ENCODE measurements at places on chromosomes 6 and 20.

DNA sequence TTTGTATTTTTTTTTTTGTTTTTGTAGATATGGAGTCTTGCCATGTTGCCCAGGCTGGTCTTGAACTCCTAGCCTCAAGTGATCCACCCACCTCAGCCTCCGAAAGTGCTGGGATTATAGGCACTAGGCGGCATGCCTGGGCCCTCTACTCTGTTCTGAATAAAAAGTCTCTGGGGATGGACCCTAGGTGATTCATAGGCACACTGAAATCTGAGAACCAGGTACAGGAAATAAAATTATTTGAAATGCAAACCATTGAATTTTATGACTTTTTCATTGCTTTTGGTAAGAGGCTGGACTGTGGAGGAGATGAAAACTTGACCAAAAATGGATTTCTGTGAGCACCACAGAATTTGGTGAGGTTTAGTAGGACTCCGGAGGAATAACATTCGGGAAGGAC lies 117.5 kb downstream of the PRIM2 start:
- no peak for DNase-seq

DNA sequence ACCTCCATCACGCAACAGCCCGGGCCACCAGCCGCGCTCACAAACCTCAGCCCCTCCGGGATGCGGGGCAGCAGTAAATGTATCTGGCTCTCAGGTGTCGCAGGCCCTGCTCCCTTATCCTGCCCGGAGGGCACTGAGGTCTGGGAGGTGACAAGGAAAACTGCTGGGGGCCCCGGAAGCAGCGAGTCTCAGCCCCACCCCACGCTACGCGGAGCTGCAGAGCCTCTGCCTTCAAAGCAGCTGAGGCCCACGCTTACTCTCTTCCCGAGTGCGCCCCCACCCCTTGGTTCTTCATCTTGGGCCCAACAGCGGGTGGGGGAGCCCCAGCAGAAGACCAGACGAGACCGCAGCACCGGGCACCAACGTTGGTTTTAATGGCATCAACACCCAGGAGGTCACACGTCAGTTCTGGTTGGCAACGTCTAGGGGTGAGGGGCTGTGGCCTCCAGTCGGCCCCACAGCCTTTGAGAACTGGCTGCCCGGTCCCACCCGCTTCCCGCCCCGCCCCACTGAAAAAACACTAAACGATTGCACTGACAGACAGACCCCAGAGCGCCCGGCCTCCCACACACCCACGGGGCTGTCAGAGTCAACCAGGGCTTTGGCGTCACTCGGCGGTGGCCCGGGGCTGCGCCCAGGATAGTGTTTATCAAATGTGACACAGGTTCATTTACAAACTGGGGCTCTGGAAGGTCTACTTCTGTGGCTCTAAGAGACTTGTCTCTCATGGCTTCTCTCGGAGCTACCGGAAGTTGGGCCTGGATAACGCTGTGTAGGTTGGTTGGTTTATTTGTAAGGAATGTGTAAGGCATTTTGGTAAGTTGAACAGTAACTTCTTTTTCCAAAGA lies 43.7 kb downstream of the DSTN start:
- no peak for DNase-seq

DNA sequence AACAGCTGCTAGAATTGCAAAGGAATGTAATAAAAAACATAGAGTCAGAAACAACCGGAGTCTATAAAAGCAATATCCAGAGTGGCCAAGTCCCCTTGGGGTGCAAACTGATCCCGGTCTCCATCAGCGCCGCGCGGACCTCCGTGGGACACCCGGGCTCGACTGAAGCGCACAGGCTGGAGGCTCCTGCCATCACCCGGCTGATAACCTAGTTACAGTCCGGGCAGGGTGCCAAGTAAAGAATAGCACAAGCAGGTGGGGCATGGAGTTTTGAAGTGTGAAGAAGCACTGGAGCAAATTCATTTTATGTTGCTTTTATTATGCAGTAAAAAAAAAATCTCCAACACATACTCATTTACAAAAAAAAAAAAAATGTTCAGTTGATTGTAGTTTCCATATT lies 205.1 kb upstream of the GMDS start:
- DNase-seq, result no peak

DNA sequence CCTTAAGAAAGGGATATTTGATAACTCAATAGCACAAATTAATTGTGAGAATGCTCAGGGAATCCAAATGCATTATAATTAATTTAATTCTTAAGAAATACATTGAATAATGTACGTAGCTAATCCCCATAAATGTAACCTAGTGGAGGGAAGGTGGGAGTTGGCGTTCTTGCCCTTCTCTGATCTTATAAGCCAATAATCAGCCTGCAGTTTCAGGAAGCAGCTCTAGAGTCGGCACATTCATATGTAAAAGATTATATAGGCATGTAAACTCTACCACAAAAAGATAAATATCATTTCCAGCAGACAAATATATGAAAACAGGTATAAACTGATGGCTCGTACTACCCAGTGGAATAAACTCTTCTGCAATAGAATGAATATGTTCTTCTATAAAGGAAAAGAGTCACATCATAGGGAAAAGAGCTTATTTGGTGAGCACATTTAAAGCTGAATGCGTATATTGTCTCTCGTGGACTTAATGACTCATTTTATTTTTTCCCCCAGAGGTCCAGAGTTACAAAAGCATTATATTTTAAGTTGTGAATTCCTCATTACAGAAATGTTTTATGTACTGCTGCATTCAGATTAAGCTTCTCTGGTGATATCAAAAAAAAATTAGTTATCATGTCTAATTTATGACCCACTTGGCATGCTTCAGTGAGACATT lies 112.2 kb downstream of the TFAP2A start:
- no peak for DNase-seq

GRCh38 chr20:61459266-61459665 lies 207.2 kb downstream of the CDH4 start:
- DNase-seq, result no peak

DNA sequence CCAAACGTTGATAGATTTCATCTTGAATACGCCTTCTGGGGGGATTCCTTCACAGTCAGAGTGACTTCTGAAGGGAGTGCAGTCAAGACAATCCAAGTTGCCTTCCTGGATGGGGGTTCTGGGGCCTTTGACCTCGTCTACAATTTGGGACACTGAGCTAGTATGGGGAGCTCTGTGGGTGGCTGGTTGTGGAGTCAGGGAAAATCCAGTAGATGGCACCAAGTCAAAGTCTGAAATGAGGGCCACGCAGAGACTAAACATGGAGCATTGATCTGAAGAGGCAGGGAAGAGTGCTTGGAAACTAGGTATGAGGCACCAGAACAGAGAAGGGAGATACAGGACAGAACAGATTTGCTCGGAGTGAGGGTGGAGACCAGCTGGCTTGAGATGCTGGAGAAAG lies 43.6 kb upstream of the CCN6 start:
- DNase-seq, result no peak

- DNase-seq, result no peak
These were observed 77.8 kb downstream of the STMND1 start for GRCh38 chr6:17179530-17180073.

DNA sequence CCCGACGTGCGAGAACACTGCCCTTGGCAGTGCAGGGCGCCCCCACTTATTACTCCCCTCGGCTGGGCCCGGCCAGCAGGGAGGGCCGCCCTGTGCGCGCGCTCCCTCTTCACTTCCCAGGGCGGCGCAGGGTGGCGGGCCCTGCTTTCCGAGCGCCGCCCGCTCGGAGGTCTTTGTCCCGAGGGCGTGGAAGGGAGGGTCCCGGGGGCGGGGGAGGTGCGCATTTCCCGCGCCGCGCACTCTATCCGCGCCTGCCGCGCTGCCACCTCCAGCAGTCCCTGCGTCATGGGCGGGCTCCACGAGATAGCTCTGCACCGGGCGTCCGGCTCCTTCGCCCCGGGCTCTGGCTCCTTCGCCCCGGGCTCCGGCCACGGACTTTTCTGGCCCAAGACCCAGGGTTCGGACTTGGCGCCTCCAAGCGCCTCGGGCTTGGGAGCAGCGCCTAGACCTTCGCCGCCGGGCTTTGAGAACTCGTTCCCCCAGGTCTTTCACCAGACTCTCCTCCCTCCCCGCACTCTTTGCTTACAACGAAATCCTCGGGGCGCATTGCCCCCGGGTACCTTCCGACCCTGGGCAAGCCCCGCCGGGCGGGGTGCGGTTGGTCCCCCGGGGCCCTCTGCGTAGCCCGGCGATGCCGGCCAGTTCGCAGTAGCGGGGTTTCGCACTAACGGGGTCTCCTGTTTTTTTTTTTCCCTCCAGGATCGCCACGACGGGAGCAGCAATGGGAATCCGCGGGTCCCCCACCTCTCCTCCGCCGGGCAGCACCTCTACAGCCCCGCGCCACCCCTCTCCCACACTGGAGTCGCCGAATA lies 1.6 kb downstream of the TFAP2C start:
- DNase-seq, result no peak

- peak; percentile 32 for DNase-seq
These were observed 151.9 kb downstream of the CFAP61 start for GRCh38 chr20:20204256-20204655.

- DNase-seq, result no peak
These were observed 164.8 kb upstream of the SGK1 start for GRCh38 chr6:134482593-134483270.

- DNase-seq, result no peak
These were observed 21.2 kb downstream of the NHLRC1 start for GRCh38 chr6:18101271-18101670.

GRCh38 chr6:65979120-65979519 lies 272.1 kb upstream of the EYS start:
- DNase-seq, result no peak

GRCh38 chr6:105560611-105561066 lies 157.8 kb upstream of the PREP start:
- DNase-seq, result no peak

DNA sequence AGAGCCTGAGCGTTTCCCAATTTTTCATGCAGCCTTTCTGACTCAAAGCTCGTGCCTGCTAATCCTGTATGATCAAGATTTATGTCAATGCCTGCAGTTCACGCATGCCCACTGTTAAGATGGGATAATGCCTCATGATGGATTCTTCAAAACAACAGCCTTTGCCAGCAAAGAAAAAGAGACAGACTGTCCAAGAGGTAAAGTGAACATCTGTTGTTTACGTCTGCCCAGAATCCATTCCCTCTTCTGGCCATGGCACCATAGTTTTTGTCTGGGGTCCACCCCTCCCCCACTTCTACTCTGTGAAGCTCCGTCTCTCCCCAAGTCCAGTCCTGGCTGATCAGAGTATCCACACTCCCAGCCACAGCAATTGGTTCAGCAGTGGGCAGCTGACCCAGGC lies 91.9 kb upstream of the EYA2 start:
- DNase-seq, result no peak

- DNase-seq, result no peak
These were observed 178.4 kb downstream of the MRPL14 start for GRCh38 chr6:43948527-43949485.

- no peak for DNase-seq
These were observed 32.2 kb upstream of the ADGRF5 start for GRCh38 chr6:46953921-46954320.

- DNase-seq, result no peak
These were observed 34.0 kb upstream of the BMP6 start for GRCh38 chr6:7691675-7692452.

- DNase-seq, result no peak
These were observed 54.4 kb downstream of the PERP start for GRCh38 chr6:138052783-138053182.

GRCh38 chr6:26273673-26274588 lies 91.1 kb upstream of the BTN3A2 start:
- no peak for DNase-seq

DNA sequence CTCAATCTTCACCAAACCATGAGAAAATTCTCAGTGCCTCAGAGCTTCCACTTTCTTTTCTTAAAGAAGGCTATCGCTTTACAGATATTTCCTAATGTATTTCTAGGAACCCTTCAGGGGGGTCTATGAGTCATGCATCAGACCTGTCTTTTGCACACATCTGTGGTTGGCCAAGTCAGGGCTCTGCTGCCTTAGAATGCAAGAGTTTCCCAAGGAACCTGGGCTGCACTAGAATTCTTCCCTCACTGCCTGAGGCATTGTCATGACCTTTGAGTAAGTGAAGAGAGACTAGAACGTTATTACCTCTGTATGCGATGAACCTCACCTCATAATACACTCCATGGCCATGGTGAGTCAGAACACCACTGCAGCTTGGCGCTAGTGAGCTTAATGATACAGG lies 365.0 kb upstream of the ID4 start:
- DNase-seq, result no peak

DNA sequence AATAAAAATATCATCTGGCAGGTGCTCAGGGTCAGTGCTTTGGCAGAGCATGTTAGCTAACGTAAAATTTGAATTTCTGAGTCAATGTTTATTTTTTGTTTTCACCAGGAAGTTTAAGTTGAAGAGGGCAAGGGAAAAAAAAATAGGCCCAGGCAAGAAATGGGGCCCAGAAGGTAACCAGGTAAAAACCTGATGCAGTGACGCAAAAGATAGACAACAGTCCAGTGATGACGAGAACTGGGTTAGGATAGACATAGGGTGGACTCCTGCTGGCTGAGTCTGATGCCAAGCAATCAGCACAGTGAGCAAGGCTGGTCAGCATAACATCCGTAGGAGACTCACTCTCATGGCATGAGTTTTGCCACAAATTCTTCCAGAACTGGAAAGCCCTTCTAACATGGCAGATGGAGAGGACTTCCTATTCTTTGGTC lies 42.2 kb downstream of the ZHX3 start:
- no peak for DNase-seq

DNA sequence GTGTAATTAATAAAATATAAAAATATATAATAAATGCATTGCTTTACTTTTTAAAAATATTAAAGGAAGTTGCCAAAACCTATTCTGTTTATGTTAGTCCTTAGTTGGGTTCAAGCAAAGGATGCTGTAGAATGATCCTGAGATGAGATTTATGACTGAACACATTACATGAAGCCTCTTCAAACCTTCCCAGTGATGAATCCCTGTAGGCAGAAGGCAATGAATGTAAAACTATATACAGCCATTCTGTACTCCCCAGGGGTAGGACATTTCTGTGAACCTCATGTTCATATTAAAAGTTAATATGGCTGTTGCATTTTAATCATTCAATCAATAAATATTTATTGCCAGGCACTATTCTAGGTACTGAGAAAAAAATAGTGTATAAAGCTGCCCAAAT lies 166.0 kb downstream of the RFPL4B start:
- DNase-seq, result no peak

- no peak for DNase-seq
These were observed 95.3 kb upstream of the BHLHE23 start for GRCh38 chr20:63101781-63102720.

DNA sequence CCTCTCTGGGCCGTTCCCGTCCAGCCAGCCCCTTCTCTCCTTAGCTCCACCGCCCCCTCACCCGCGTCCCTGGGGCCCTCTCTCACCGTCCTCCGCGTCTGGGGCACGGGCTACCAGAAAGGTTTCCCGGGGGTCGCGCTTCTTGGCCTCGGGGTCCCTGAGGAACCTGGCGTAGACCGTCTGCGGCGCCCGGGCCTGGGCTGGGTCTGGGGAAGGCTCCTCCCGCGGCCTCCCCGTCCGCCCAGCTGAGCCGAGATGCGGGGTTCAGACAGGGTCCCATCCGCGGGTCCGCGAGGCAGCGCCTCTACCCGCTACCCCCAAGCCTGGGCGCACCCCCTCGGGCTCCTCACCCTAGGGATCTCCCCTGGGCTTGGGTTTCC lies 1.1 kb downstream of the TULP1 start:
- DNase-seq, result no peak

- DNase-seq, result no peak
These were observed 292.5 kb downstream of the PRKN start for GRCh38 chr6:162435071-162435470.

- DNase-seq, result no peak
These were observed 58.0 kb upstream of the SALL4 start for GRCh38 chr20:51860111-51860882.

GRCh38 chr6:124941259-124941658 lies 21.0 kb upstream of the RNF217 start:
- no peak for DNase-seq

- no peak for DNase-seq
These were observed 55.7 kb upstream of the IPCEF1 start for GRCh38 chr6:154412106-154412820.

- DNase-seq, result no peak
These were observed 42.5 kb downstream of the SLC24A3 start for GRCh38 chr20:19254956-19255355.

Data from spinal cord (tissue), 10 donors.